ENCODE measurements at places on chromosomes 11 and 22.

DNA sequence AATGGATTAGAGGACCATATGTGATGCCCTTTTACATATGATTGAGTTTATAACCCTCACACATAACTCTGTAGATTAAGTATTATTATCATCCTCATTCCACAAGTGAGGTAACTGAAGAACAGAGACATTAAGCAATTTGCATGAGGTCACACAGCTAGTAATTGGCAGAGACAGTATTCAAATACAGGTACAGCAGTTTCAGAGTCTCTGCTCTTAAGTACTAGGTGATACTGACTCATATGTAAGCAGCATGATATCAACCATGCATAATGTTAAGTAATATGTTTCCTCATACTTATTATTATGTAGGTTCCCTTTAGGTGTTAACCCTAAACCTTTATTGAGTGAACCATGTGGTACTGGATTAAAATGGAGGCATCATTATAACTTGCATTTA is 1562.4 kb upstream of the RAG2 start:
- DNase-seq = no peak

DNA sequence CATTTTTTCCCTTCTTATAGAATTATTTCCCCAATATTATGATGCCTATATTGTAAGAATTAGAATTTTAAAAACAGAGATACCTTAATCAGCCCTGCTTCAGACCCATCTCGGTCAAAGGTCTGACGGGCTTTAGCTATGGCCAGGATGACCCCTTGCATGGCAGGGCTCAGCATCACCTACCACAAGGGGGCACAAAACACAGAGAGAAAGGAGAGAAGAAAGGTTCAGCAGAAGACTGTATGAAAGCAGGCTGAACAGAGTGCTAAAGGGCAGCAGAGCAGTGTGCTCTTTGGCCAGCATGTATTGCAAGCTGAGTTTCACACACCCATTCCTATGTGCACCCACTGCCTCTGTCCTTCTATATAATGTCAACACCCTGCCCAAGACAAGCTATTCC is 26.8 kb downstream of the CLDN25 start:
- DNase-seq = no peak

- no peak for DNase-seq
Measured at GRCh38 chr11:59172345-59173079, 580 bp downstream of the DTX4 start.

DNA sequence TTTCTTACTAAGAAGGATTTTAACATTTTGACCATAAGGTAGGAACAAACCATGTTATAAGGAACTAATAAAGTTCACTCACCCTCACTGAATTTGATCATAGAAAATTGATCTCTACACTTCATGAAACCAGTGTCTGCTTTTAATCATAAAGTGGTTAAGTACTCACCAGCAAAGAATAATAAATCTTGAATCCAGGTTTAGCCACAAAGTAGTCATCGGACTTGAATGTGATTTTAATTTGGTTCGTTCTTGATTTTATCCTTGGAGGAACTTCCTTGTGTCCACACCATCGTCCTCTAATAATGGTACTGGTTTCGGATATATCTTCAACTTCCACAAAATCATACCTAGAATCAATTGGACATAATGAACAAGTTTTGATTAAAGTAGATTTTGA is 40.5 kb upstream of the DDI1 start:
- no peak for DNase-seq

DNA sequence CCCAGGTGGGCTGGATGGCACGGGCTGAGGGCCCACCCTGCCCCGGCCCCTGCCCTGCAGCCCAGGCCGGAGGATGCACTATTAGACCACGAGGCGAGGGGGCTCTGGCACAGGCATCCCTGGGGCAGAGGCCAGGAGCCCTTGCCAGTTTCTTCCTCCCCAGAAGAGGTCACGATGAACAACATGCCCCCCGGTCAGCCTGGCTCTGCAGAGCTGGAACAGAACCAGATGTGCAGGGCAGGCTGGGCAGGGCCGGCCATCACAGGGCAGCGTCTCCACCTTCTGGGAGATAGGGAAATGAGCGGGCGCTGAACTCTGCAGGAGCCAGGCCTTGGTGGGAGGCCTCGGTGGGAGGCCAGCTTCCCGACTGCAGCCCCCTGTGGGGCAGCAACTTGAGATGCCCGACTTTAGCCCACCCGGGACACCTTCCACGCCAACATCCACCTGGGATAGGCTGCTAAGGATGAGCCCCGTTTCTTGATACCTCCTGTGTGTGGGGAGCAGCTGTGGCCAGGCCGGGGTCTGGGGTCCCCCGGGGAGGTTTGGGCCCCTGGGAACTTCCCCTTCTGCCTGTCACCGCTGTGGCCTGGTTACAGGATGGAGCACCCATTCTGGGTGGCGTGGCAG is 21.8 kb upstream of the GNB1L start:
- no peak for DNase-seq

DNA sequence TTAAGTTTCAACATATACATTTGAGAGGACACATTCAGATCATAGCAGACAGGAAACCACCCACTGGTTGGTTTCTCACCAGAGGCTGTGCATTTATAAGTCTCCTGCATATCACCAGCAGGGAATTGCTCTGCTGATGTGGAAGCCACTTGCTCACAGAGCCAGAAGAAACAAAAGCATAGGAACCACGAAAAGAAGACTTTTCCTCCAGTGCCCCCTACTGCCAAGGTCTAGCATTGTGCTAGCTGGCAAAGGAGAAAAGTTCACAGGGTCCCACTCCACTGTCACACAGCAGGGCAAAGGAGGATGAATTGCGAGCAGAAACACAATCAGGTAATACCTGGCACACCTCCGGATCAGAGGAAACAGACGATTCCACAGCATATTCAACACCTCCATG is 28.9 kb upstream of the ISX start:
- no peak for DNase-seq

GRCh38 chr11:26470992-26471391 is 101.1 kb downstream of the MUC15 start:
- DNase-seq = no peak

DNA sequence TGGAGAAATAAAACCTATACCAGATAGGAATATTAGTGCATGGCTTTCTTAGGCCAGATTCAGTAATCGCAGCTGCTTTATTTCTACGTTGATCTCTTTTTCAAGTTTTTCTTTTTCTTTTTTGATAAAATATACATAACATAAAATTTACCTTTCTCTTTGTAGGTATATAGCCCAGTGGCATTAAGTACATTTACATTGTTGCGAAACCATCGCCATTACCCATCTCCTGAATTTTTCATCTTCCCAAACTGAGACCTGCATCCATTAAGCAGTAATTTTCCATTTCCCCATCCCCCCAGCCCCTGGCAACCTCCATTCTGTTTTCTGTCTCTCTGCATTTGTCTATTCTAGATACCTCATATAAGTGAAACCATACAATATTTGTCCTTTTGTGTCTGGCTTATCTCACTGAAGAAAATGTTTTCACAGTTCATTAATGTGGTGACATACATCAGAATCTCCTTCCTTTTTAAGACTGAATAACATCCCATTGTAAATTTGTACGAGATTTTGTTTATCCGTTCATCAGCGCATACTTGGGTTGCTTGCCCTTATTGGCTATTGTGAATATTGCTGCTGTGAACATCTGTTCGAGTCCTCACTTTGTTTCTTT is 41.4 kb downstream of the PANX1 start:
- DNase-seq = no peak

- DNase-seq = no peak
Measured at GRCh38 chr11:118314988-118315411, 10.5 kb downstream of the CD3E start.

- DNase-seq = no peak
Measured at GRCh38 chr11:41449483-41450050, 9.9 kb downstream of the LRRC4C start.

DNA sequence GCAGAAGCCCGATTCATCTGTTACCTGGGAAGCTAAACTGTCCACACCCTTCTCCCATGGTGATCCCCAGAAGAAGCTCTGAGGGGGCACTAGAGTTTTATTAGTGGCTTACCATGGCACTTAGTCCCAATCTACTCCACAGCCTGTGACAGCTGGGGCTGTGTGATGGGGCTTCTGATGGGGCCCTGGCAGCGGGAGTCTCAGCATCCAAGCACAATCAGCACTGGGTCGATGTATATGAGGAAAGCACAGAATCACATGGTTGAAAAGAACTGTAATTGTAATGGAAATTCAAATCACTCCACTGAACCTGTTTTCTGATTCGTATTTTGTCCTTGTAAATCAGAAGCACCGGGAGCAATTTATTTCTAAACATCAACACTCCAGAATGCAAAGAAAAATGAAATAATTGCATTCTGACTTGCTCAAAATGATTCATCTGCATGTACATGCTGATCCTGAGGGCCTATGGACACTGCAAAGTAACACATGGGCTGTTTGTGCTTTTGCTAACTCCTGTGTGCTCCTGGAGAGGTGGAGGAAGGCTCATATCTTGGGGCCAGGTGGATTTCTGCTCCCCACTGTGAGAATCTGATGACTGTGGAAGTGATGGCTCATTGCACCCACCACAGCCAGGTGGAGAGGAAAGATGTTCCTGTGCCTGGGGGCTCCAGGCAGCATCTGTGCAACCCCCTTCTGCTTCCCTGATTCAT is 203.0 kb downstream of the KIRREL3 start:
- no peak for DNase-seq

GRCh38 chr11:69814902-69815301 is 4.3 kb downstream of the FGF3 start:
- DNase-seq = no peak

- DNase-seq = no peak
Measured at GRCh38 chr11:85705800-85706199, 19.8 kb upstream of the CCDC89 start.

GRCh38 chr11:27255447-27255828 is 107.6 kb downstream of the CCDC34 start:
- DNase-seq = no peak

- no peak for DNase-seq
Measured at GRCh38 chr22:49623715-49624114, 204.0 kb downstream of the BRD1 start.

DNA sequence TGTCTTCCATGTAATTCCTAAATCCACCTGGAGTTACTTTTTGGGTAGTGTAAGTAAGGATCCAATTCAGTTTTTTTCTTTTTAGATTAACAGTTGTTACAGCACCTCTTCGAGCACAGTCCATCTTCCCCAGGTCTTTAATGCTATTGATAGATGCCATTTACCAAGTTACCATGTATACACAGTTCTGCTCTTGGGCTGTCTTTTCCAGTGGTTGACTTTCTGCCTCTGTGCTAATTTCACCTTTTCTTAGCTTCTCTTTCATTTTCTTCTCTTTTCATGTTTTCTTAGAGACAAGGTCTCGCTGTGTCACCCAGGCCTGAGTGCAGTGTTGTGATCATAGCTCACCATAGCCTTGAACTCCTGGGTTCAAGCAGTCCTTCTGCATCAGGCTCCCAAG is 12.0 kb downstream of the ATXN10 start:
- no peak for DNase-seq
